ENCODE measurements at places on chromosomes 3 and 15.

- DNase-seq: no peak
Measured at GRCh38 chr15:71366522-71366921, 251.3 kb downstream of the THSD4 start.

DNA sequence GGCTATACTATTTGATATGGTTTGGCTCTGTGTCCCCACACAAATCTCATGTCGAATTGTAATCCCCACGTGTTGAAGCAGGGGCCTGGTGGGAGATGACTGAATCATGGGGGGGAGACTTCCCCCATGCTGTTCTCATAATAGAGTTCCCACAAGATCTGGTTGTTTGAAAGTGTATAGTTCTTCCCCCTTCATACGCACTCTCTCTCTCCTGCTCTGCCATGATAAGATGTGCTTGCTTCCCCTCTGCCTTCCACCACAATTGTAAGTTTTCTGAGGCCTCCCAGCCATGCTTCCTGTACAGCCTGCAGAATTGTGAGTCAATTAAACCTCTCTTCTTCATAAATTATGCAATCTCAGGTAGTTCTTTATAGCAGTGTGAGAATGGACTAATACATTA lies 290.1 kb upstream of the CHRM5 start:
- DNase-seq: no peak

- DNase-seq: no peak
Measured at GRCh38 chr15:31525988-31526665, 199.5 kb downstream of the KLF13 start.

DNA sequence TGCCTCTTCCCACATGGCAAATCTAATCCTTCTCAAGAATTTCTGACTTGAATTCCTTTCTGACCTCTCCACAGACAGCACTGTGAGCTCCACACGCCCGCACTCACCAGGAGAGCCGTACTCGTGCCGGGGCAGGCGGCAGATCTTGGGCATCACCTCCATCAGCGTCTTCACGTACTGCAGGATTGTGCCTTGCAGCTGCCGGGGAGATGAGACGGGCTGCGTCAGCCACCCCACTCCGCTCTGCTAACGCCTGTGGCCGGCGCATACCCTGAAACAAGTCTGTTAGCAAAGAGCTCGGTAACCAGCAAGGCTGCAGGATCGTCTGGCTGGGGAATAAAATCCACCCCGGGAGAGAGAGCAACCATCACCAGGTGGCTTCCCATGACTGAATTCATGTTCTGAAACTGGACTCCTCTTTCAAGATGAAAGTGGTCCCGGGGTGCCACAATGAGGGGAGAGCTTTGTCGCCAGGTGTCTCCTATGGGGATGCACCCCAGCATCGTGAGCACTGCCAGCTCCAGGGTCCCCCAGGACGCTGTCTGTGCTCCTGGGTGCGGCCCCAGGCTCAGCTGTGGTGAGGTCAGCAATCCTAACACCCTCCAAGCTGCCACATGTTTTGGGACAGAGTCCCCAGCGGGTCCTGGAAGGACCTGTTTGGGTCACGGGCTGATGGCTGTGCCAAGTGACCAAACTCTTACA lies 43.4 kb downstream of the NIPA2 start:
- DNase-seq: no peak

DNA sequence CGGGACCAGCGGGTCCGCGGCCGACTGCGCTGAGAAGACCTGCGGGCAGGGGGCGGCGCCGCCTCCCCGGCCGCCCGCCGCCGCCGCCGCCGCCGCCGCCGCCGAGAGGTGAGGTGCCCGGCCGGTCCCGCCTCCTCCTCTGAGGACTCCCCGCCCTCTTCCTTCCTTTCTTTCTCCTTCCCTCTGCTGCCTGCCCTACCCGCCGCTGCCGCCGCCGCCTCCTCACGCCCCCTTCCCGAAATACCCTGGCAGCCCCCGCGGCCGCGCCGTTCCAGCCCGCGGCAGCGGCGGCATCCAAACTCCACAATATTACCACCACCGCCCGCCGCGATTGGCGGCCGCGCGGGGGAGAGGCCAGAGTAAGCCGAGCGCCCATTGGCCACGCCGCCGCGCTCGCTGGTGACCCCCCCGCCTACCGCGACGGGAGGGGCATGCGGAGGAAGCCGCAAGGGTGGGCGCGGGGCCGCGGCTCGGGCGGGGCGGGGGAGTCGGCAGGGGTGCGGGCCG lies 61.8 kb upstream of the ANKRD28 start:
- peak; percentile 62 for DNase-seq

GRCh38 chr15:29183071-29183831 lies 86.4 kb downstream of the NSMCE3 start:
- no peak for DNase-seq

GRCh38 chr3:127986803-127987202 lies 65.4 kb upstream of the SEC61A1 start:
- no peak for DNase-seq

DNA sequence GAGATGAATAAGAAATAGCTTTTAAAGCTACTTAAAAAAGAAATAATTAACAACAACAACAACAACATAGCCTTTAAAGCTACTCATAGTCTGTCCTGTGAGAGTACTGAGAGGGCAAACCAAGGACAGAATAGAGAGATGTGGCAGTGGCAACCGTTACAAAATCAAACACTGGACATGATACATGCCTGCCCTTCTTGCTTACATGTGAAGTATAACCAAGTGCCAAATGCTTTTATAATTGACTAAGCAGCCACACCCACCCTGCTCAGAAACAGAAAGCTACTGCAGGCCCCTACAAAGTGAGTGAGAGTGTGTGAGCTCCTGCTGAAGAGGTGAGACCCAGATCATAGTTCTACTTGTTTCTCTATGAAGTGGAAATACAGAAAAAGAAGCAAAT lies 38.4 kb downstream of the NDUFB4 start:
- no peak for DNase-seq

DNA sequence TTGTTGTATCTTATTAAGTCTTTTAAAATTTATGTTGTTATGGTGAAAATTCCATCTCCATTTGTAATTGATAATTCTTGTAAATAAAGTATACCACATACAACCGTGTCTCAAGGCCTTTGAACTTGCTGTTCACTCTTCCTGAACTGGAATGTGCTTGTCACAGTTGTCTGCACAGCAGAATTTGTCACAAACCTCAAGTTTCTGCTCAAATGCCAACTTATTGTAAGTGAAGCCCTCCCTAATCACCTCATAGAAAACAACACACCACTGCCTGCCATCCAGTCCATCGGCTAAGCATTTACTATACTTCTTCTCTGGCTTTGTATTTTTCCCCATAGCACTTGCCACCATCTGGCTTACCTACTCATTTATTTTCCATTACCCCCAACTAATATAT lies 192.3 kb downstream of the THRB start:
- no peak for DNase-seq

DNA sequence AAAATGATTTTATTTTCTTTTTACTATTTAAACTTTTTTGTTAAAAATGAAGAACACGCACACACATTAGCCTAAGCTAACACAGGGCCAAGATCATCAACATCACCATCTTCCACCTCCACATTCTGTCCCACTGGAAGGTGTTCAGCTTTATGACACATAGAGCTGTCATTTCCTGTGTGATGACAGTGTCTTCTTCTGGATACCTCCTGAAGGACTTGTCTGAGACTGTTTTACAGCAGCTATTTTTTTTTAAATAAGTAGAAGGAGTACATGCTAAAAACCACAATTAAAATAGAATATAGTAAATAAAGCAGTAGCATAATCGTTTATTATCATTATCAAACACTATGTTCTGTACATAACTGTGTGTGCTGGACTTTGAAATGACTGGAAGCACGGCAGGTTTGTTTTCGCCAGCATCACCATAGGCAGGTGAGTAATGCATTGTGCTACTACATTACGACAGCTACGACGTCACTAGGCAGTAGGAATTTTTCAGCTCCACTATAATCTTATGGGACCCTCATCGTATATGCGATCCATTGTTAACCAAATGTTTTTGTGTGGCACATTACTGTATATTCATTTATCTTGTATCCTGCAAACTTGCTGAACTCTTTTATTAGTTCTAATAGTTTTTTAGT lies 72.8 kb downstream of the KLF15 start:
- DNase-seq: no peak

GRCh38 chr3:136682740-136683312 lies 69.4 kb downstream of the STAG1 start:
- DNase-seq: no peak

- DNase-seq: no peak
Measured at GRCh38 chr3:136632625-136633081, 119.5 kb downstream of the STAG1 start.

GRCh38 chr3:58706395-58707167 lies 40.0 kb upstream of the FAM3D start:
- DNase-seq: no peak

DNA sequence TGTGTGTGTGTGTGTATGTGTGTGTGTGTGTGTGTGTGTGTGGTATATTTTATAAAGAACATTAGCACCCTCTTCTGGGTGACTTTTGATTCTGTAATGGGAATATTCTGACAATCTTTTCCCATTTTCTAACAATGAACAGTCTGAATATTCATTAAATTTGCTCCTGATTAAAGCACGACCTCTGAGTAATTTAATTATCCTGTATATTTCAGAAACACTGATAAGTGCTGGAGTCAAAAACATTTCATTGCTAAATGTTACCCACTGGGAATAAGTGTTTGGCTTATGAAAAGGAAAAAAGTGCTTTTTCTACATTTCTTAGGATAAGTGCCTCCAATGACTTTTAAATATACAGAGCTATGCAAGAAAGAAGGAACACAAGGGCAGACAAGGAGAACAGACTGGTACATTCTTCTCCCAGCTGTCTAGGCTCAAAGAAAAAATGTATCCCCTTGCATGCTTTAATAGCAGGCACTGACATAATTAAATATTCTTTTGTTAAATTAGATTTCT lies 32.3 kb upstream of the SYNPR start:
- no peak for DNase-seq

- no peak for DNase-seq
Measured at GRCh38 chr3:57141719-57142410, 23.3 kb downstream of the IL17RD start.

DNA sequence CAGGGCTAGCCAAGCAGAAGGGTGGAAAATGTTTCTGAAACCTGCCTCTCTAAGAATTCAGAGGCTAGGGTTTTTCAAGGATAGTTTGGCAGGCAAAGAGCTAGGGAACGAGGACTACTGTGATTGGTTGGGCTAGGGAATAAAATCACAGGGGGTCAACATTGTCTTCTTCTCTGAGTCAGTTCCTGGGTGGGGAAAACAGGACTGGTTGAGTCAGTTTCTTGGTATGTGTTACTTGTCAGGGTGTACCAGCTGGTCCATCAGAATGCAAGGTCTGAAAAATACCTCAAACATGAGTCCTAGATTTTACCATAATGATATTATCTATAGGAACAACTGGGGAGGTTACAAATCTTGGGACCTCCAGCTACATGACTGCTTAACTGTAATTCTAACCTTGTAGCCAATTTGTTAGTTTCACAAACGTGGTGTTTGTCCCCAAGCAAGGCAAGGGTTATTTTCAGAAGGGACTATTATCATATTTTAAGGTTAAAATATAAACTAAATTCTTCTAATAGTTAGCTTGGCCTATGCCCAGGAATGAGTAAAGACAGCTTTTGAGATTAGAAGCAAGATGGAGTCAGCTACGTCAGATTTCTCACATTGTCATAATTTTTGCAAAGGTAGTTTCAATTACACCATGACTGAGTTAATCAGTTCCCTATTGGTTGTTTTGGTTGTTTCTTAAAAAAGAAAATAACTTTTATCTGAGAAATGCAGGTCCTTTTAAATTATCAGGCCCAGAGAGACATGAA lies 231.5 kb downstream of the ALCAM start:
- no peak for DNase-seq

DNA sequence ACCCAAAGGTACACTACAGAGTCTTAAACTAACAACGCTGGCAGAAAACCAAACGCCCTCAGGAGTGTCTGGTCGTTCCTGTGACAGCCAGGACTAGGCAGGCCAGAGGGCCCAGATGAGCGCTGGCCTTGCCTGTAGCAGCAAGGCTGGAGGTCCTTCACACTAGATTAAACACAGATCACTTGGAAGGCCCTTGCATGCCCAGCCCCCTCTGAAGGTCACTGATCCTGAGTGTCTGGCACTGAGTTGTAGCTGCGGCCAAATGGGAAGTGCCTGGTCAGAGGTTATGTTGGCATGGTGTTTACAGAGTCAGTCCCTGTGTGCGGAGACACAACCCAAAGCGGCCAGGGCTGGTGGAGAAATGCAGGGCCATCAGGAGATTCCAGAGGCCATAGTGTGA lies 58.9 kb downstream of the ZNF621 start:
- no peak for DNase-seq

DNA sequence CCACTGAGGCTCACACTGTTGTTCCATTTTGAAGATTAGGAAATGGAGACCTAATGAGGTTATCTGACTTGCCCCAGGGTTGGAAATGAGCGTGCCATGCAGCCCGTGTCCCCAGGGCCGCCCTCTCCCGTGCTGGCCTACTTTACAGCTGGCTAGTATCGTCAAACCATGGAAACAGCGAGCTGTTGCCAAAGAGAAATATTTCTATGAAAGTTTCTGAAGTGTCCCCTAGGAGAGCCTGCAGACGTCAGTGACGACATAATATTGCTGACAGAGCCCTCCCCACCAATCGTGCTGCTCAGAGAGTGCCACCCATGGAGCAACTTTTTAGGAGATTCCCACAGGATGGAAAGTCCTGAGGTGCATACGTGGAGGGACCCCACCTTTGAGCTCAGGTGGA lies 11.2 kb upstream of the FAM174B start:
- no peak for DNase-seq

DNA sequence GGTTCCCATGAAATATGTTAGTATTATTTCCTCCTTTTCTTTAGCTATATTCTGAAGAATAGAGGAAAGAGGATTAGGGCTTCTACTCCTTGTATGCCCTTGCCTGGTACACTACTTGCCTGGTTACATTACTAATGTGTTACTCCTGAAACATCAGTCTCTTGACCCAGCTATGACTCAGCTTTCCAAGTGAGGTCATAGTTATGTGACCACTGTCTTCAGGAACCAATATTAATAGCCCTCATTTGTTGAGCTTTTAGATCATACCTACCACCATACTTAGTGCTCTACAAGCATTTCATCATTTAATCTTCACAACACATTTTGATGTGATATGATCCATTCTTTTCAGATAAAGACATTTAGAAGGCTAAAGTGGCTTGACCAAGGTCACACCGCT lies 60.3 kb downstream of the CMSS1 start:
- no peak for DNase-seq

DNA sequence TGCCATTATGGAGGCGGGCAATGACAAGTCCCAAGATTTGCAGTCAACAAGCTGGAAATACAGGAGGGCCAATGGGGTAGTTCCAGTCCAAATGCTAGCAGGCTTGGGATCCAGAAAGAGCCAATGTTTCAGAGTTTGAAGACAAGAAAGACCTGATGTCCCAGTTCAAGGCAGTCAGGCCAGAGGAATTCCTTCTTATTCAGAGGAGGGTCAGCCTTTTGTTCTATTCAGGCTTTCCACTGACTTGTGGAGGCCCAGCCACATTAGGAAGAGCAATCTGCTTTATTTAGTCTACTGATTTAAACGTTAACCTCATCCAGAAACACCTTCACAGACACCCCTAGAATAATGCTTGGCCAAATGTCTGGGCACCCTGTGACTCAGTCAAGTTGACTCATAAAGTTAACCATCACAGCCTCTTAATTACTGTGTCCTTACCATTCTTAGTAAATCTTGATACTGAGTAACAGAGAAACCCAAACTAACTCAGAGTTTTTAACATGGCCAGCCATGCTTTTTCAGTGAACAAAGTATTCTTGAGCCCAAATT lies 50.9 kb upstream of the NPHP3 start:
- DNase-seq: no peak
